ENCODE measurements at places on chromosomes 11 and 22.

DNA sequence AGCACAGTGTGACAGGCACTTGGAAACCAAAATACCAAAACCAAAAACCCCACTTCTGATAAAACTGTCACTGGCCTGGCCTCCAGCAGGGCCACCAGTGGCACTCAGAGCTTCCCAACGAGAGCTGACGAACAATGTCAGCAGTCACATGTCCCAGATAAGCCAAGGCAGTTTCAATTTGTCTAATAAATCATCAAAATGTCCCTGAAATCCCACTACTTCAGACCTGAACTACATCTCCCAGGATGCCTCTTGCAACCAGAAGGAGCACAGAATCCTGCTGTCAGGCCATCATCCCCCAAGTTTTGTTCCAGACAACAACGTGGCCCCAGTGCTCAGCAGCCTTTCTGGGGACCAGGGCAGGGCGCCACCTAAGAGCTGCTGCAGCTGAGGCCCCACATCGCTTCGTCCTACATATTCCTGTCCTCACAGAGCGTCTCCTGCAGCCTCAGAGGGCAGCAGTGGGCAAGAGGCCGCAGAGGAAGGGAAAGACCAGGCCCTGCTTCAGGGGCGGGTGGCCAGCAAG, 25.1 kb downstream of the LRFN4 start:
- DNase-seq, result no peak

DNA sequence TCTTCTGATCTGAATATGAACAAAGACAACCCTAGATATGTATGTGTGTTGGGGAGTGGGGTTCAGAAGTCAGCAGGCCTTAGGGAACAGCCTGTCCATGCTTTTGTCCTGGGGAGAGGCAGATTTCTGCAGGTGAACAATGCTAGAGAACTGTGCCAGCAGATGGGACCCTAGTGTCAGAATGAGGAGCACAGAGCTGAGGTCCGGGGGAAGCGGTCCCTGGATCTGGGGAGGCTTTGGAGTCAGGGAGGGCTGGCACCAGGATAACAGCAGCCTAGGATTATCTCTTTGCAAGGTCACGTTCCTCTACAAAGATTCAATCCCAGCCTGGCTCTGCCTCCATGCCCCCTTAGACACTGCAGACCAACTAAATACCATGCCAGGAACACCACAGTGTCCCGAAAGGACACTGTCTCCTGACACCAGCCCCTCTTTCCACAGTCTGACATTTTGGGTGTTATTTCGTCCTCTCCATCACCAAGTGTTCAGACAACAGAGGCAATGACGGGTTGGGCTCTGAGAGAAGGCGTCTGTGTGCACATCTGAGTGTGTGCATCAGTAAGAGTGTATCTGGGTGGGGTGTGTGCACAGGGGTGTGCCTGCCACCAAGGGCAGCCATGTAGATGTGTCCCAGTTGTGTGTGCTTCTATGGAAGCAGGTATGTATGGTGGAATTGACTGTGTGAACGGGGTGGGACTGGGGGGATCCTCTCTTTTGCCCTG, 43.5 kb downstream of the EIF3F start:
- no peak for DNase-seq

DNA sequence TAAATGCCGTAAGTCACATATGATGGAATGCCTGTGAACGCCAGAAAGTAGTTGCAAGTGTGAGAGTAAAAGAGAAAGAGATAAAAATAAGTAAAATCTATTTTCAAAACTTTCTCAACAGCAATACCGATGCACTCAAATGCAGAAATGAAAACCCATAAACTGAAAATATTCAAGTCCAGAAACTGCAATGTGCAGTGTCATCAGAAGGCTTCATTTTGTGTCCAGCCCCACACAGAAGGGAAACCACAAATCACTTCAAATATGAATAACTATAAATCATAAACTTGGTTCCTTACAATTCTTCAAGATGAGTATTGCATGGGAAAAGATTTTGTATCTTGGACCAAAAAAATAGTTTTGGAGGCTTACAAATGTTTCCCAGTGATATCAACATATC, 375.2 kb upstream of the ANO5 start:
- no peak for DNase-seq

- no peak for DNase-seq
Observed at GRCh38 chr11:13720940-13721339, 52.5 kb downstream of the FAR1 start.

DNA sequence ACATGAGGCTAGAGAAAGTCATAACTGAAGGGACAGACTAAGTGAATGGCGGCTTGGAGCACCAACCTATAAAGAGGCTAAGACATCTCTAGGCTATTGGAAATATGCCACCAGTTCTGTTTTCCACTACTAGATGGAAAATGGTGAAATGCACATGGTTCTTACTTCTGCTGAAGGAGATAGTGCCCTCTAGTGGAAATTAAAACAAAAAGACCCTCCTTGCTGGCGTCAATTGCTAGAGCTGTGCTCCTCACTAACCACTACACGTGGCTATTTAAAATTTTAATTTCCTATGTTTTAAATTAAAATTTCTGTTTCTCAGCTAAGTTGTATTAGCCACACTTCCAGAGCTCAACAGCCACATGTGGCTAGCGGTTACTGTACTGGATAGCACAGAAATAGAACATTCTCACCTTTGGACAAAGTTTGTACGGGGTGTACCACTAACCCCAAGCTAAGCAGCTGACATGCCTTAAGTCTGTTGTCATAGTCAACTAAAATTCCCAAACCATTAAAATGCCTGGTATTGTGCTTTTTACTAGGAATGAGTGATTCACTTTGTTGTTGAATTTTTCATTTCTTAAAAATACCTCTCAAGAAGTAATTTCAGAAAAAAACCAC, 34.1 kb upstream of the CALCA start:
- DNase-seq, result peak; percentile 46

GRCh38 chr11:133600786-133601185, 68.5 kb upstream of the OPCML start:
- no peak for DNase-seq

DNA sequence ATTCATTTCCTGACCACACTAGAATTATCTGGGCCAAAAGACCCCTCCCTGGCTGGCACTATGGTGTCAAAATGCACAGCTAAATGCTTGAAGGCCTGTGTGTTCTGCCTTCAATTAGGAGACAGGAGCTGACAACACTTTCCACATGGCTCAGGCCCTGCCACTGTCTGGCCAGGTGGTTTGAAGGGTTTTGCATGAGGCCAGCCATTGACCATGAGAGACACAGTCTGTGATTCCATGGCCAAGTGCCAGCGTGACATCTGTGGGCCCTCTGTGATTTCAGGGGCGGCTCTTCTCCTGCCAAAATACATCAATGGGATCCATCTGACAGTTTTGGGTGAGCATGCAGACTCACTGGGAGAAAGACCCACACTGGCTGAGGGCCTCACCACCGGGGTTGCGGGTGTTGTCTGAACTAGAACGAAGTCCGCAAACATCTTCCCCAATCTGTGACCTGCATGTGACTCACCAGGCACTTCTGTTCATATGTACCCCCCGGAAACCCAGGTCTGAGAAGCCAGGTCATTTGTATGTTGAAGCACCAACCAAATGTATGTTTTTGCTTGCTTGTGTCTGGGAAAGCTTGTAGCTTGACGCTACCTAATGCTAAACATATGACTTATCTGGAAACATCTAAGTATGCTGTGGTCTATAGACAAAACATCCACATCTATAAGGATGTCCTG, 20.7 kb upstream of the NAV2 start:
- no peak for DNase-seq

DNA sequence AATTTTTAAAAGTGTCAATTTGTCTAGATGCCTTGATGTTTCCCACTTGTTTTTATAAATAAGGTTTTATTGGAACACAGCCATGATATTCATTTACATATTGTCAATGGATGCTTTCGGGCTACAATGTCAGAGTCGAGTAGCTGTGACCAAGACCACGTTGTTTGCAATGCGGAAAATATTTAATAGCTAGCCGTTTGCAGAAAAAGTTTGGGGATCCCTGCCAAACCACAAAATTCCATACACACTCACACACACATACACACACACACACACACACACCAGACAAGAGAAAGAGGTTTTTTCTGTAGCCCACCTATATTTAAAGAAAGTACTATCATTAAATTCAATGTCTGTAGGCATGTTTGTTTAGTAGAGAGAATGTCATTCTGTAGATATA, 58.3 kb downstream of the TYR start:
- peak; percentile 4 for DNase-seq

- peak; percentile 47 for DNase-seq
Observed at GRCh38 chr11:69449320-69450063, 32.0 kb upstream of the LINC01488 start.

DNA sequence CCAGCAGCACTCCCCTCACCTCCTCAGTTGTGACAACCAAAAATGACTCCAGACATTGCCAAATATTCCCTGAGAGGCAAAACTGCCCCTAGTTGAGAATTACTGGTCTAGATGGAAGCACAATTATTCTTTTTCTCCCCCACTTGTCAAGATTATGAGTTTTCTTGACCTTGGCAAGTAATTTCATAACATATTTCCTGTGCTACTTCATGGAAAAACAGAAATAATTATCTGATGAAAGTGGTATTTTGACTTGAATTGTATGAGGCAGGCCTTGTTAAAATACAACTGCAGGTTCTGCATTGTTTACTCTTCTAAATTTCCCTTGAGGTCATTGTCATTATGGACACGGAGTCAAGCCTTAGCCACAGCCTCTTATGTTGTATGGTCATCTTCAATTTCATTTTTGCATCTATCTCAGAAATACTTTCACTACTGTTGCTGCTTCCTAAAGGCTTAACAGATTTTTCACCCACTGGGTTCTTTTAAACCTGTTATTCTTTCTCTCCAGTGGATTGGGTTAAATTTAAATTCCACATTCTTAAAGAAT, 32.2 kb upstream of the LDLRAD3 start:
- no peak for DNase-seq

DNA sequence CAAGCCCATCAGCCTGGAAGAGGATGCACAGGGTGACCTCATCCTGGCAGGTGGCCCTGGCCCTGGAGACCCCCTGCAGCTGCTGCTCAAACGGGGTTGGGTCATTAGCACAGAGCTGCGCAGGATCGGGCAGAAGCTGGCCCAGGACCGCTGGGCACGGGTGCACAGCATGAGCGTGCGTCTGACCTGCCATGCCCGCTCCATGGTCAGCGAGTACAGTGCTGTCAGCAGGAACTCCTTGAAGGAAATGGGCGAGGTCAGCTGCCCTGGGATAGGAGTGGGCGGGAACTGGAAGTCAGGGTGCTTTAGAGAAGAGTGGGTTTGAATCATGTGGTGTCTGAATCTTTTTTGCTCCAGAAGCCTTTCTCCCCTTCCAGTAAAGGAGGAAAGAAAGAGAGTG, 61.1 kb downstream of the INSC start:
- no peak for DNase-seq

DNA sequence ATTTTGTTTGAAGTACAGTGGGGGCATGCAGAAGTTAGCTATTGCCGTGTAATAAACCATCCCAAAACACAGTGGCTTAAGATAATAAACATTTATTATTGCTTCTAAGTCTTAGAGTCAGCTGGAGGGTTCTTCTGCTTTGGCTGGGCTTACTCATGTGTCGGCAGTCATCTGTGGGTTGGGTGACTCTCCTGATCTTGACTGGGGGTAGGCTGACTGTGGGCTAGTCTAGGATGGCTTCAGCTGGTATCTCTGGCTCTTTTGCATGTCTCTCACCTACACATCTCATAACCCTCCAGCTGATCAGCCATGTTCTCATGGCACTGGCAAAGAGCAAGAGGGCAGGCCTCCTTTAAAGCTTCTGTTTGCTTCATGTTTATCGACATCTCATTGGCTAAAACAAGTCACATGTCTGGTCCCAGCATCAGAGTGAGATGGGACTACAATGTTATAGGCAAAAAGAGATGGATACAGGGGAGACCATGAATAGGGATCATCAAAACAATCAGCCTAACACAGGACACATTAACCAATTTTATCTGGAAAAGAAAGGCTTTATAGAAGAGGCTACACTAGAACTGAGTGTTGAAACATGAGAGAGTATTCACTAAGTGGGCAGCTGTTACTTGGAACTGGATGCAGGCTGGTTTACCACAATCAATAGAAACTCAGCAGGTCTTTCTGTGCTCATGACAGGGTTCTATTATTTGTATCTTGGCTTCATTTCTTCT, 5.1 kb downstream of the LRRC51 start:
- DNase-seq, result no peak

DNA sequence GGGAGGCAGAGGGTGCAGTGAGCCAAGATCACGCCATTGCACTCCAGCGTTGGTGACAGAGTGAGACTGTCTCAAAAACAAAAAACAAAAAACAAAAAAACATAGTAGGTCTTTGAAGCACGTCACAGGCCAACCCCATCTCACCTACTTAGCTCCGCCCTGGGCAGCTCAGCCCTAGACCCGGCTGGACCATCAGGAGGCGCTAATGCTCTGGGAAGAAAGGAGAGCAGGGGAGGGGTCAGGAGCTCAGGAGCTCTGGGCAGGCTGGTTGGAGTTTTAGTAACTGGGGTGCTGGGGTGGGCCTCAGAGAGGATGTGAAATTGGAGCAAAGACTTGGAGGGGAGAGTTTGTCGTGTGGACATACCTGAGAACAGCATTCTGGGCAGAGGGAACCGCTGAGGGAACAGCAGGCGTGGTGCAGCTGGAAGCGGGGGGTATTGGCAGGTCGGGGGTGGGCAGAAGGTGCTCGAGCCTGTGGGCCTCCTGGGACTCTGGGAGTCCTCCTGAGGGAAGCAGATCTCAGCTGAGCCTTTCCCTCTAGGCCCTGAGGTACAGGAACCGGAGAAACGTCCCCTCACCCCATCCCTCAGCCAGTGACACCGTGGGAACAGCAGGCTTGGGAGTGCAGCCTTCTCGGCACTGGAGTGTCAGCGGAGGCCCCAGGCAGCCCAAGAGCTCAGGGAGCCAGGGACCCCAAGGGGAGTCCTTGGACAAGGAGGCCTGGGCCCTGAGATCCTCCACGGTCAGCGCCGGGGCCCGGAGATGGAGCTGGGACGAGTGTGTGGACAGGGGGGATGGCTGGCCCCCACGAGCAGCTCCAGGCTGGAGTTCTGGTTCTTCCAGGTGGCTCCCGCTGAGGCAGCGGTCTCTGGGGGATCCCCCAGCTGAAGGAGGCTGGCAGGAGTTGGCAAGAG, 2.2 kb upstream of the RPS6KA4 start:
- DNase-seq, result no peak

DNA sequence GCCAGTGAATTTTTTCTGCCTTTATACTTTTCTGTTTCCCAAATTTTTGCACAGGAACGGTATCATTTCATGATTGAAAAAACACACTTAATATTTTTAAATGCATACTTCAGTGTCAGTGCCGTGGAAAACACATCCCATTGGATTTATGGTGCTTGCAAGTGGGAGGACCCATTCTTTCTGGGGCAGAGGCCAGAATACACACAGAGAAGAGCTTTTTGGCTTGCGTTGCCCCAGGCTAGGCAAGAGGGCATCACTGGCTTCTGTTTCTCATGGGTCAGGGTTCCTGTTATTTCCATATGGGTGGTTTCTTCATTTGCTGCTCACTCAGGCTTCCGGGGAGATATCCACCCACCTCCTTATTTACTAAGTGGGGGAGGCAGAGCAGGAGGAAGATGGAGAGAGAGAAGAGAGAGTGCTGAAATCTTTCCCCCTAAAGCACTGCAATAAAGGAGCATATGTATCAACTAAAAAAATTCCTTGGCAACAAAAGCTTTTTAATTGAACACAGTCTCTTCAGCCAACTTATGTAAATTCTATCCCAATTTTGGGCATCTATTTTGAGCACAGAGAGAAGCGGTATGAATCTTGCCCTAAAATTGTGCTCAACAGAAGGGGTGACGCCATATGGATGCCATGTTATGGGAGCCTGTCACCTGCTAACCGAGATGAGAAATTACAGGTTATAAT, 66.0 kb upstream of the KIRREL3 start:
- DNase-seq, result no peak

All from IMR-90 (cell line).